ENCODE measurements at places on chromosomes 7 and 10.

DNA sequence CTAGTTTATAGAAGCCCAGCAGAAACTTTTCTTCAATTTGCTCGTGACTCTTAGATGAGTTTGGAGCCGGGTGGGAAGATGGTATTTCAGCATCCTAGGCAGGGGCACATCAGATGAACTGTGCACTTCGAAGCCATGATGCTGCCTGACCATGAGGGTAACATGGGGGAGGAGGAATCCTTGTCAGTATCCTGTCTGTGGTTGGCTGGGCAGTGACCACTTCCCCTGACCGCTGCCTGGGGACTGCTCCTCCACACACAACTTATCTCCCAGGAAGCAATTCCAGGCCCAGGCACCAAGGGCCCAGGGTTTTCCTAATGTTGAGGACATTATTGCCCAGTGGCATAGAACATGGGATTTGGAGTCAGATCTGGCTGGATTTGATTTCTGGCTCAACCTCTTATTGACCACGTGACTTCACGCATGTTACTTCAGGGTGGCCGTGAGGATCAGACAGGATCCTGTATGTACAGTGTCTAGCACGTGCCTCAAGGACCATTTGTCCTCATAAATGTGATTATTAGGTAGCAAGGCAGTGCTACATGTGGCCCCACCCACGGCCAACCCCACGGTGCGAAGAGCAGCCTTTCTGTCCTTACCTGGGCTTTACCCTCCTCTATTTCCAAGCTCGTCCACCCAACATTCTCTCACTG, 65.2 kb downstream of the PTPRE start:
- DNase-seq: no peak

- DNase-seq: no peak
These were observed 5.2 kb upstream of the RASGEF1A start for GRCh38 chr10:43272030-43272429.

- no peak for DNase-seq
These were observed 12.2 kb downstream of the PDE1C start for GRCh38 chr7:32058002-32058401.

- no peak for DNase-seq
These were observed 139.1 kb upstream of the LRRTM3 start for GRCh38 chr10:66786709-66787108.

- no peak for DNase-seq
These were observed 126.3 kb downstream of the SNX10 start for GRCh38 chr7:26417911-26418413.

- no peak for DNase-seq
These were observed 19.6 kb downstream of the NOC3L start for GRCh38 chr10:94343151-94343550.

DNA sequence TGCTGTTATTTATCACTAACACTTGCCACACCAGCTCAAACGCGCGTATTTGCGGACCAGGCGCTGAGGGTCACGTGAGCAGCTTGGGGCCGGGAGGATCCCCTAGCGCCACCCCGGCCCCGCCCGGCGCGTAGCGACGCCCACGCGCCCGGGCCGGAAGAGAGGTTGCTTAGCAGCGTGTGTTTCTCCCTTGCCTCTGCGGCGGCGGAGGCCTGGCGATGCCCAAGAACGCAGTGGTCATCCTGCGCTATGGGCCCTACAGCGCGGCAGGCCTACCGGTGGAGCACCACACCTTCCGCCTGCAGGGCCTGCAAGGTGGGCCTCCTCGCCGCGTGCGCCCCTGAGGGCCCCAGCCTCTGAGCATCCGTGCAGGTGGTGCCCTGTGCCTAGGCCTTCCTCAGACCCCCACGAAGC, at the start of gene C10orf53:
C10orf53 (plus strand) TSS at position 172 of the 414 bp plus-strand sequence; CDS start at position 219, 47 bp downstream.
- no peak for DNase-seq

DNA sequence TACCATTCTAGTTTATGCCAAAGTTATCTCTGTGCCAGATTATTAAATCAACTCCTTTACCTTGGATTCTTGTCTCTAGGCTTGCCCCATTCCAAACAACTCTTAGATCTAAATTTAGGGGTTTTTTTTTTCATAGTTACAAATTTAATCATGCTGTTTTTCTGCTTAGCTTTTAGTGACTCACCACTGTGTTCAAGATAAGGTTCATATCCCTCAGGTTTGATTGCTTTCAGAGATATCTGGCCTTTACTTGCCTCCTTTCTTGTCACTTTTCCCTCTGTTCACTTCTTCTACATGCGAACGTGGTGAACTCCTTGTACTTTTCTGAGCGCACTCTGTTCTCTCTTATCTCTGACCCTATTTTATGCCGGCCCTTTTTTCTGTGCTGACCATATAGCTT, 78.2 kb downstream of the VPS50 start:
- no peak for DNase-seq

GRCh38 chr7:16670731-16671344, 24.9 kb downstream of the BZW2 start:
- no peak for DNase-seq

Measured in B cell (primary cell).